ENCODE measurements at places on chromosomes 7 and 10.
A peak's percentile ranks its signal among the peaks of the same experiment; 100 is the strongest.

- no peak for DNase-seq
- H3K4me3 ChIP-seq = no peak overlapping the region
- no peaks in the 10 kb centered on the region for H3K27me3 ChIP-seq
These were observed 492.9 kb downstream of the PTPRN2 start for GRCh38 chr7:158094671-158095226.

- no peaks in the 10 kb centered on the region for H3K36me3 ChIP-seq
- no peak overlapping the region for H3K27ac ChIP-seq
- DNase-seq = peak; percentile 91
- H3K4me1 ChIP-seq = no peaks in the 10 kb centered on the region
- no peak overlapping the region for H3K4me3 ChIP-seq
These were observed 93.8 kb downstream of the WDR37 start for GRCh38 chr10:1149793-1150637.

DNA sequence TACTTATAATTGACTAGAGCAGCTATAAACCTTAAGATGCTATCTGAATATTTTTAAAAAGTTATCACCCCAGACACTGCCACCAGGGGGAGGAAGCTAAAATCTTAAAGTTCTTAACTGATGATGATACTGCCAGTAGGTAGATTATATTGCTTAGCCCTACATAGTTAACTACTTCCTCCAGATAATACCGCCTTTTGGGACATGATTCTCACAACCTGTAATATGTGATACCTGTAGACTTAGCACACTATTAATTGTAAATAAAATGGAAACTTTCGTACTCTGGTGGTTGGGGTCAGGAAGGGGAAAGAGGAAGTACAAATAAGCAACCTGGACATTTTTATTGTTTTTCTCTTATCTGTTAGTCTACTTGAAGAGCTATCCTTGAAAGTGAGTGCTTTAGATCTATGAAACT lies 268.9 kb downstream of the ADK start:
- H3K27ac ChIP-seq = no peak overlapping the region
- H3K27me3 ChIP-seq = no peaks in the 10 kb centered on the region
- DNase-seq = peak; percentile 67
- H3K36me3 ChIP-seq = peaks cover 3% of the 10 kb centered on the region
- H3K4me3 ChIP-seq = no peak overlapping the region

GRCh38 chr10:114777415-114777814 lies 44.2 kb upstream of the FHIP2A start:
- peaks cover 2% of the 10 kb centered on the region for H3K4me1 ChIP-seq
- H3K36me3 ChIP-seq = no peaks in the 10 kb centered on the region
- no peak overlapping the region for H3K27ac ChIP-seq
- no peaks in the 10 kb centered on the region for H3K27me3 ChIP-seq
- DNase-seq = no peak

DNA sequence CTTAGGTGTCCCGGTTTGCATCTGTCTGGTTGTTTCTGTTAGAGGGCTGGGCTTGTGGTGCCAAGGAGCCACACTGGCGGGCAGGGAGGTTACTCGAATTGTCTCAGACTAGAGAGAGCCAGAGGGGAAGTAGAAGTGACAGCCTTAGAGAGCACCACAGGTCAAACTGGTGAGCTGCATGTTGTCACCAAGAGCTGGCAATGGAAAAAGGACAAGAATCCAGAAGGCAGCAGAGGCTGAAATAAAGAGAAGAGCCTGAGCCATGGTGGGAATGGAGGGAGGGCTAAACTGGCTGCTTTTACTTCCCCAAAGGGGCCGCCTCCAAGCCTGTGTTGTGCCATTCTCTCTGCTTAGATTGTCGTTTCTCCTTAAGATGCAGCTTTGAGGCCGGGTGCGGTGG lies 31.1 kb upstream of the RHBDD2 start:
- H3K4me1 ChIP-seq = peaks cover 6% of the 10 kb centered on the region
- H3K36me3 ChIP-seq = no peaks in the 10 kb centered on the region
- H3K4me3 ChIP-seq = no peak overlapping the region
- H3K27me3 ChIP-seq = no peaks in the 10 kb centered on the region
- H3K27ac ChIP-seq = no peak overlapping the region

GRCh38 chr10:71075759-71076472 lies 136.5 kb upstream of the UNC5B start:
- H3K27me3 ChIP-seq = no peaks in the 10 kb centered on the region
- DNase-seq = no peak
- no peak overlapping the region for H3K4me3 ChIP-seq
- no peaks in the 10 kb centered on the region for H3K4me1 ChIP-seq
- H3K27ac ChIP-seq = no peak overlapping the region

- DNase-seq = no peak
- no peak overlapping the region for H3K4me3 ChIP-seq
- no peak overlapping the region for H3K27ac ChIP-seq
- no peaks in the 10 kb centered on the region for H3K36me3 ChIP-seq
- no peaks in the 10 kb centered on the region for H3K27me3 ChIP-seq
These were observed 1260.9 kb upstream of the SORCS1 start for GRCh38 chr10:108425283-108425964.

- H3K4me1 ChIP-seq = no peaks in the 10 kb centered on the region
- H3K27ac ChIP-seq = no peak overlapping the region
- H3K36me3 ChIP-seq = no peaks in the 10 kb centered on the region
- no peaks in the 10 kb centered on the region for H3K27me3 ChIP-seq
These were observed 265.2 kb upstream of the CSTF2T start for GRCh38 chr10:51964630-51965029.

GRCh38 chr10:104895541-104895940 lies 254.5 kb downstream of the SORCS3 start:
- no peak for DNase-seq
- no peaks in the 10 kb centered on the region for H3K27me3 ChIP-seq
- H3K36me3 ChIP-seq = no peaks in the 10 kb centered on the region
- no peak overlapping the region for H3K27ac ChIP-seq

- peaks cover 4% of the 10 kb centered on the region for H3K36me3 ChIP-seq
- H3K27me3 ChIP-seq = no peaks in the 10 kb centered on the region
- no peak overlapping the region for H3K4me3 ChIP-seq
- no peaks in the 10 kb centered on the region for H3K4me1 ChIP-seq
- peak; percentile 88 for DNase-seq
These were observed 86.2 kb upstream of the ANLN start for GRCh38 chr7:36303202-36304098.

DNA sequence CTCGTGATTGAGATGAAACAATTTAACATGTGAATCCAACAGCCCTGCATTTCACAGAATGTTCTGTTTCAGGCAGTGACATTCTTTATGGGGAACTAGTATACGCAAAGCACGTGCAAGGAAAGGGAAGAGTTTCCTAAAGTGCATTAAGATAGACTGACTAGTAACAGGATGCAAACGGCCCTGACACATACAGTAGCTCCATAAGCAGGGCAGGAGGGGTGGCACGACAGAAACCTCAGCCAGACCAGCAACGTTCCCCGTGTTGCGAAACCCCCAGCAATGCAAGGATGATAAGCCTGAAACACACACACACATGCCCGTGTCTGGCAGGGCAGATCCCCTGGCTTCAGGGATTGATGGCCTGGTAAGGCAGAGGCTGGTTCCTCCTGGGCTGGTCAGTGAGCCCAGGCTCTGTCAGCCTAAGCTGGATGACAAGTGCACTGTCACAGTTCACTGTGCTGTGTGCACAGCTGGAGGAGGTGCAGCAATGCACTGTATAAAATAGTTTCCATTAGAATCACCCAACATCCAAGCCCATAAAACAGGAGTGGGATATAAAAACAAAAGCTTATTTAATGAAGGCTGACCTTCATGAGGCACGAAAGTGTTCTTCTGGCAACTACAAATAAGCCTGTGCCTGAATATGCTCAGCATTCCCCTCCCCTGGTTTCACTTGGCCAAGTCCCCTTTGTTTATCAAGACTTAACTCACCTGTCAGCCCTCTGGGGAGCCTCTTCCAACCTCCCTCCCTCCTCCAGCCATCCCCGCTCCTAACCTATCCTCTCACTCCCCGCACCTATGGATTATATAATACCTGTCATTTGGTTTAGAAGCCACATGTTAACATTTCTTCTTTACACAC lies 88.8 kb downstream of the GSAP start:
- peaks cover under 1% of the 10 kb centered on the region for H3K36me3 ChIP-seq
- H3K27ac ChIP-seq = no peak overlapping the region
- peak; percentile 75 for DNase-seq
- peaks cover 62% of the 10 kb centered on the region for H3K4me1 ChIP-seq
- peak overlapping the region; percentile 12 for H3K4me3 ChIP-seq

GRCh38 chr7:141342621-141343408 lies 208.4 kb upstream of the AGK start:
- no peaks in the 10 kb centered on the region for H3K27me3 ChIP-seq
- H3K4me1 ChIP-seq = no peaks in the 10 kb centered on the region
- no peak overlapping the region for H3K4me3 ChIP-seq
- no peak overlapping the region for H3K27ac ChIP-seq
- no peak for DNase-seq

GRCh38 chr7:151000897-151001495 lies 10.2 kb downstream of the NOS3 start:
- H3K27ac ChIP-seq = no peak overlapping the region
- DNase-seq = peak; percentile 81
- H3K27me3 ChIP-seq = peaks cover 31% of the 10 kb centered on the region
- peaks cover 11% of the 10 kb centered on the region for H3K4me1 ChIP-seq
- no peaks in the 10 kb centered on the region for H3K36me3 ChIP-seq
- H3K4me3 ChIP-seq = no peak overlapping the region

- no peaks in the 10 kb centered on the region for H3K27me3 ChIP-seq
- H3K36me3 ChIP-seq = no peaks in the 10 kb centered on the region
- no peak overlapping the region for H3K4me3 ChIP-seq
- H3K27ac ChIP-seq = no peak overlapping the region
These were observed 65.9 kb upstream of the LRRN3 start for GRCh38 chr7:111025006-111025405.

- DNase-seq = no peak
- peak overlapping the region; percentile 71 for H3K27ac ChIP-seq
- no peaks in the 10 kb centered on the region for H3K36me3 ChIP-seq
These were observed 739 bp upstream of the CCDC186 start for GRCh38 chr10:114174695-114175188.

- no peaks in the 10 kb centered on the region for H3K4me1 ChIP-seq
- H3K27me3 ChIP-seq = no peaks in the 10 kb centered on the region
- DNase-seq = no peak
- no peak overlapping the region for H3K4me3 ChIP-seq
These were observed 50.7 kb downstream of the AMPH start for GRCh38 chr7:38580485-38580884.

DNA sequence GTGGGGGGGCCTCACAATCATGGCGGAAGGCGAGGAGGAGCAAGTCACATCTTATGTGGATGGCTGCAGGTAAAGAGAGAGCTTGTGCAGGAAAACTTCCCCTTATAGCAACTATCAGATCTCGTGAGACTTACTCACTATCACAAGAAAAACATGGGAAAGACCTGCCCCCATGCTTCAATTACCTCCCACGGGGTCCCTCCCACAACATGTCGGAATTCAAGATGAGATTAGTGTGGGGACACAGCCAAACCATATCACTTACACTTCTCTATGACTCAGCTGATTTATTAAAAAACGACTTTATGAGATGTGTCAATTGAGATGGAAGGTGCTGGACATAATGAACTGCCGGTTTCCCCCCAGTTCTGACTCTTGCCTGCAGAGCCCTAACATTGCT lies 23.8 kb upstream of the CHN2 start:
- no peak for DNase-seq
- no peak overlapping the region for H3K27ac ChIP-seq

- peak overlapping the region; percentile 64 for H3K27ac ChIP-seq
- H3K27me3 ChIP-seq = no peaks in the 10 kb centered on the region
- H3K36me3 ChIP-seq = peaks cover 2% of the 10 kb centered on the region
- peaks cover 14% of the 10 kb centered on the region for H3K4me1 ChIP-seq
These were observed 786 bp downstream of the CUEDC2 start for GRCh38 chr10:102431452-102432124.

DNA sequence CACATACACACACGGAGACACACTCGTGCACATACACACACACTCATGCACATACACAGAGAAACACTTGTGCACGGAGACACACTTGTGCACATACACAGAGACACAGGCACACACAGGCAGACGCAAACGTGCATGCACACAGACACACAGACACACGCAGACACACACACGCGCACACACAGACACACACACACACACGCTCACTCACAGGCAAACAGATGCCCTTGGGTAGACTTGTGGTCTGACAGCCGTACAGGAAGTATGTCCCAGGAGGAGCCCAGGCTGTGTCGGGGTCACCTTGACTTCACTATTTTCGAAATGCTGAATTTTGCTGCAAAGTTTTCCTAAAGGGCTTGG lies 538.0 kb downstream of the DNAJB6 start:
- peaks cover 7% of the 10 kb centered on the region for H3K4me1 ChIP-seq
- no peak overlapping the region for H3K4me3 ChIP-seq
- no peak overlapping the region for H3K27ac ChIP-seq
- H3K36me3 ChIP-seq = no peaks in the 10 kb centered on the region

DNA sequence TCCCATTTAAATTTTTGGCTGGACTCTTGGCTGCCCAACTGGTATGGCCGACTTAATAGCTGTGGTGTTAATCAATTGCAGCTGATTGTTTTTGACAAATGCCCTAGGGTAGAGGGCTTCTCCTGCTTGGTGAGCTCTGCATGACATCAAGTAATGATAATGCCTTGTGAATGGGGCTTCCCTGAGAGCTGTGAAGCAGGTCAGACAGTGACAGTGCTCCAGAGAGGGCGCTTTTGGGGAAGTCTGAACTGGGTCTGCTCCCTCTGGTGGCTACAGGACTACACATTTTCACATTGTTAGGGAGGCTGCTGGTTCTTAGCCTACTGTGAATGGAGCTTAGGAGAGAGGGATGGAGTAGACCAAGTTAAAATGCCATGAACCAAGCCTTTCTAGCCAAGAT lies 98.8 kb downstream of the SDK1 start:
- peak; percentile 61 for DNase-seq
- H3K27me3 ChIP-seq = no peaks in the 10 kb centered on the region
- H3K4me3 ChIP-seq = no peak overlapping the region
- no peaks in the 10 kb centered on the region for H3K4me1 ChIP-seq
- no peak overlapping the region for H3K27ac ChIP-seq

GRCh38 chr7:155964543-155964942 lies 152.3 kb upstream of the SHH start:
- no peak overlapping the region for H3K4me3 ChIP-seq
- H3K27ac ChIP-seq = no peak overlapping the region
- no peaks in the 10 kb centered on the region for H3K36me3 ChIP-seq
- no peak for DNase-seq
- no peaks in the 10 kb centered on the region for H3K27me3 ChIP-seq

GRCh38 chr10:35635576-35635975 lies 6.5 kb downstream of the FZD8 start:
- peak; percentile 85 for DNase-seq
- no peak overlapping the region for H3K27ac ChIP-seq
- H3K4me1 ChIP-seq = peaks cover 11% of the 10 kb centered on the region

- no peak overlapping the region for H3K27ac ChIP-seq
- no peaks in the 10 kb centered on the region for H3K27me3 ChIP-seq
- no peak for DNase-seq
- H3K4me3 ChIP-seq = no peak overlapping the region
- H3K4me1 ChIP-seq = no peaks in the 10 kb centered on the region
- no peaks in the 10 kb centered on the region for H3K36me3 ChIP-seq
These were observed 38.8 kb downstream of the PTN start for GRCh38 chr7:137304624-137305235.

DNA sequence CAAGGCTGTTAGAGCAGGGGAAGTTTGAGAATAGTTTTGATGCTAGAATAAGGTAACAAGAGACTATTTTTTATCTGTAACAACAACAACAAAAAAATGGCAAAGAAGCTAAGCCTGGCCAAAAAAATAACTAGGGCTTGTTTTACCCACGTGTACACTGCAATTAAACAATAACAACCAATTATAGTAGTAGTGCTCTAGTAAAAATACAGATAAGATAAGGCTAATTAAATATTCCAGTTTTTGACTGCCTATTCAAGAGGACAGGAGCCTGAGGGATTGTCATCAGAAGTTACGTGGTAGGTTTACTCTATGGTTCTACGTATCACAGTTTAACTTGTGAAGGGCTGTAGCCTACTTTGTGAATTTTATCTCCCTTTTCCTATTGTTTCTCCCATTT lies 29.2 kb downstream of the PCGF5 start:
- H3K4me3 ChIP-seq = no peak overlapping the region
- peaks cover 32% of the 10 kb centered on the region for H3K36me3 ChIP-seq
- no peak for DNase-seq
- no peaks in the 10 kb centered on the region for H3K4me1 ChIP-seq
- no peaks in the 10 kb centered on the region for H3K27me3 ChIP-seq
- no peak overlapping the region for H3K27ac ChIP-seq
